ENCODE measurements at places on chromosomes 12 and 14.

DNA sequence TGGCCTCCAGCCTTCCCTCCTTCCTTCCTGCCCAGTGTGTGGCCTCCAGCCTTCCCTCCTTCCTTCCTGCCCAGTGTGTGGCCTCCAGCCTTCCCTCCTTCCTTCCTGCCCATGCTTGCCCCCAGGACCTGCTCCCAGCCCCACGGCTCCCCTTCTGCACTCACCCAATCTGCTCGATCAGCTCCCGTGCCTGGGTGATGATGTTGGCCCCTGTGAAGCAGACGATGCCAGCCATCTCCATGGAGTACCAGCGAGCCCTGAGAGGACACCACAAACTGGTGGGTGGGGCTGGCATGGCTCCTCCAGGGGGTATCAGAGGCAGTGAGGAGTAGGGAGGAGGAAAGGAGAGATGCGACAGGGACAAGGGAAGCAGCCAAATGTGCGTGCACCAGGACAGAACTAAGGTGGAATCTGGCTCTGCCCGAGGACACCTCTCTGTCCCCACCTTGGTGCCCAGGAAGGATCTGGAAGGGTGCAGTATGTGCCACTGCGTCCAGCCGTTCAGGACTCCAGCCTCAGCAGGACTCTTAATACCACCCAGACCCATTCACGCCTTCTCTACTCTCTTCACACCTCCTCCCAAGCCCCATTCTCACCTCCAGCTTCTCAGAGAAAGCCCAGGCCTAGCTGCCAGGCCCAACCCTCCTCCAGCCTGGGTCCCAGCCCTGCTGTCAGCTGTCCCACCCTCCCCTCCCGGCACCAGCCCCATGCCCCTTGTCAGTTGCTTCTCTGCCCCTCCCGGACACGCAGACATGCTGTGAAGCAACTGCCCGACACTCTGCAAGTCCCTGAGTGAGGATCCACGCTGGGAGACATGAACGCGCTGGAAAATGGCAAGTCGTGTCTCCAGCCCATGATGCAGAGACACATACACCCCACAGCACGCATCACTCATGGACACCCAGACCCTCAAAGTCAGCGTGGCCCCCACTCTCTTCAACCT lies 22.7 kb downstream of the POLE start:
- DNase-seq: no peak

GRCh38 chr14:95855606-95856005 lies 21.0 kb upstream of the TUNAR start:
- DNase-seq: no peak

- no peak for DNase-seq
These were observed 6.7 kb downstream of the TULP3 start for GRCh38 chr12:2897418-2897817.

GRCh38 chr12:57754411-57755193 lies at the start of gene MARCHF9:
MARCHF9 (plus strand) TSS chr12:57755103; CDS start chr12:57755529, 426 bp downstream.
- DNase-seq: no peak

- DNase-seq: no peak
These were observed 127.3 kb upstream of the PLEKHA5 start for GRCh38 chr12:19002216-19002615.

GRCh38 chr14:68284333-68284732 lies 464.8 kb downstream of the RAD51B start:
- DNase-seq: no peak

- DNase-seq: no peak
These were observed 103.6 kb upstream of the FLRT2 start for GRCh38 chr14:85426068-85426935.
